ENCODE measurements at places on chromosomes 2 and 18. TPM values are rescaled to one million over a fixed set of nuclear protein-coding genes. Genes with fewer than 3 reads are reported as not detected.

DNA sequence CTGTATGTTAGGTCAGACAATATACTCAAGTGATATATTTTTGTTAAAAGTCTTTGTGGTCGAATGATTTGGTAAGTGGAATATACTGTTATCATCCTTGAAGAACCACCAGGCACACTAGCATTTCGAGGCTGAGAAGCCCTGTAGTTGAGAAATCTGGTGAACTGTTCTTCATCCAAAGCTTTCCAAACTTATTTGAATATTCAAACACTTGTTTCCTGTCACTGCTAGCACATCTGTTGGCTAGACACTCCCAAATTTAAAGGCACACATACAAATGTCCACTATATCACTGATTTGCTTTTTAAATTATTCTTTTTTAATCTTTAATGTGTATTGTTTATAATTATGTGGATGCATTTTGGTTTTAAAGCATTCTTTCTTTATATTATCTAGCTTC, 241.9 kb upstream of the CNTNAP5 start:
- no peak for DNase-seq

GRCh38 chr2:19879120-19879519, 22.7 kb downstream of the TTC32 start:
- DNase-seq = peak; percentile 43

DNA sequence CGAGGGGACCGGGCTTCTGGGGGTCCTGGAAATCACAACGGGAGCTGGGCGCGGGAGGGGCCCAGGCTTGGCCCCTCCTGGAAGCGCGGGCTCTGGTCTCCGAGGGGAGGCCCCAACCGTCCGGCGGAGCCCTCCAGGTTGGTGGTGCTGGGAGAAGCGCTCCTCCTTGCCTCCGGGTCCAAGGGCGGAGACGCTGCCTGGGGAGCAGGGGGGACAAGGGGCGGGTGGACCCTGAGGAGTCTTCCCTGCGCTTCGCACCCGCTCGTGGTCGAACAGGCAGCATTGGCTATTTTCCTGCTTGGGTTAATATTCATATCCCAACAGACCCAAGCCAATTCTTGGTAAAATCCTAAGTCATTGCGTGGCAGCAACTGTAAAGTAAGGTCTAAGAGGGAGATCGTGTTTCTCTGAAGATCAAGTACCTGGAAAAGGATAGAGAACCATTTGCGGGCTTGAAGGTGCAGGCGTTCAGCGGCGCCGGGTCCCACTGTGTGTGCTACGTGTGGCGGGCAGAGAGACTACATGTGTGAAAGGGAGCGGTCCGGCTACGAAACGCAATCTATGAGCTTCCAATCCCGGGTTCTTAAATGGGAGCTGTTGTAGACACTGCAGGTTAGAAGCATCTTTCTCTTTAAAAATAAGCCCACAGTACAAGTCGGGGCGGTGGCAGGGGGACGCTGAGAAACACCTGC, 805 bp downstream of the CIDEA start:
- DNase-seq = no peak

DNA sequence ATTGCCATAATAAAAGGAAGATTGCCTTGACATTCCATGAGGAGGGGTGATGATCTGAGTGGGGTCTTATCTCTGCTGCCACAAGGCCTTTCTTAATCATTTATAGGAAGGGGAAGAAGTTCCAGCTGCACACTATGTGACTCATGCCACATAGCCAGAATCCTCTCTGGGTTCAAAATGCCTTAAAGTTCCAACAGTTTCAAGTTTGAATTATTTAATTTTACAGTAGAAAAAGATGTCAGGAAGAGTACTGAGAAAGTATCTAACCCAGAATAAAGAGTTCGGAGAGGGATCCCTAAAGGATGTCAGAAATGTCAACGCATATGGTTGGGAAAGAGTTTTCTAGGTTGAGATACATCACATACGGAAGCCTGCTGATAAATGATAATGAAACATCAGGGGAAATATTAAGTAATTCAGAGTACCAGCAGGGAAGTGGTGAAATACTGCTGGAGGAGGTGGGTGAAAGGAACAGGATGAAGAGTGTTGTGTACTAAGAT, 999.9 kb downstream of the TSN start:
- no peak for DNase-seq

GRCh38 chr18:7778181-7778580, 211.1 kb downstream of the PTPRM start:
- DNase-seq = no peak

- DNase-seq = no peak
Measured at GRCh38 chr2:11319939-11320338, 24.5 kb downstream of the ROCK2 start.

- DNase-seq = peak; percentile 28
Measured at GRCh38 chr18:9731380-9731779, 23.3 kb downstream of the RAB31 start.

Gene MARCHF4
- total RNA-seq = 0.14 TPM

Gene REG3G
- total RNA-seq = not detected

Gene FAM124B
- total RNA-seq = 1.5 TPM

Measured in sigmoid colon (tissue), 7 donors.